ENCODE measurements at places on chromosomes 6 and 20. TPM values are rescaled to one million over a fixed set of nuclear protein-coding genes. Genes with fewer than 3 reads are reported as not detected.

- no peak for DNase-seq
These were observed 210.9 kb upstream of the TBX18 start for GRCh38 chr6:84975316-84975715.

SIRPB2 gene
- not detected for total RNA-seq

IL17F gene
- not detected for total RNA-seq

DNA sequence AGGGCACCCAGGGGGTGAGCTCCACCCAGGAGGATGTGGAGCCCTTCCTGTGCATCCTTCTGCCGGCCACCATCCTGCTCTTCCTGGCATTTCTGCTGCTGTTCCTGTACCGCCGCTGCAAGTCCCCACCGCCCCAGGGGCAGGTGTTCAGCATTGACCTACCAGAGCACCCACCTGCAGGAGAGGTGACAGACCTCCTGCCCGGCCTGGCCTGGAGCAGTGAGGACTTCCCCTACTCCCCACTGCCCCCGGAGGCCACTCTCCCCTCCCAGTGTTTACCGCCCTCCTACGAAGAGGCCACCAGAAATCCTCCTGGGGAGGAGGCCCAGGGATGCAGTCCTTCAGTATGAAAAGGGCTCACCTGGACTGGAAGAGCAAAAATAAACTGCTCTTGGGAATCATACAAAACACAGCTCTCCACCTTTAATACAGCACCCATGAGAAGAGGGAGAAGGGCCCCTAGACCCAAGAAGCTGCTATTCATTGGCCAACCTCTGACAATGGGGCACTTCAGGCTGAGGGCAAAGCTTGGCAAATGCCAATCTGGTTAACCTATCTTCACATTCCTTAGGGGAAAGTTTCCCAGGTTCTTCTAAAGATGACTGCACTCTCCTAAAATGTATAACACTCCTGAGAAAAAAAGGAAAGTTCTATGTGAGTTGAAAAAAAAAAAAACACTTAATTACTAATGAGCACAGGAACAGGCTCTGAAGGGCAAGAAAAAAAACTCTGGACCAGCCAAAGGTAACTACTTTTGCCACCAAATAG, 5.0 kb downstream of the SMIM28 start:
- no peak for DNase-seq

DNA sequence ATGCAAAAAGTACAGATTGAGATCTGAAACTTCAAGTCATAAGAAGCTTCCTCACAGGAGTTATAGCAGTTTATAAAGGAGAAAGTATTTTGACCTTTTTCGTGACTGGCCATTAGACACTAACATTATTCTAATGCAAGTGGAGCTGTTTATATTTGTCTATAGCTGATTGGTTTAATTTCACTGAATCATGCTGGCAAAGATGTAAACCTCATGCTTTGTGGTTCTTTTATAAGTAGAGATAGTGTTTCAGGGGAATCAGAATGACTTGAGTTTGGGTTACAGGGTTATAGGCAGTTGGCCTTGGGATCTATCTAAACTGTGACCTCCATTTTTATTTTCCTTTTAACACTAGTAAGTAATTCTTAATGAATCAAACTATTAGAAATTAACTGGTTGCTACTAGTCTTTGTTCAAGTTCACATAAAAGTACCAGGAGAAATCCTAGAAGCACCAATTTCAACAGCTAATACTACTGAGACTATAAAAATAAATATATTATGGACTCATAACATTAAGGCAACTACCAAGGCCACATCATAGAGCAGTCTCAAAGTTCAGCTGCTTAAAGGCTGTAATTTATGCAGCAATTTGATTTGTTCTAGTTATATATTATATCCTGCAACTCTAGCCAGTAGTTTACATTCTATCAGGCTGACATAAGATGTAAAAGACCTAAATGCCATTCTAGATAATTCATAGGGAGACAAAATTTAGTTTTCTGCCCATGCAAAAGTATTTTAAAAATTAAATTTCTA, 94.0 kb downstream of the RNGTT start:
- DNase-seq, result peak; percentile 18

DOK5 gene
- total RNA-seq, result 0.06 TPM

- peak; percentile 95 for DNase-seq
These were observed at the start of the genes MRPL14 and TMEM63B for GRCh38 chr6:44127186-44128019. Gene MRPL14, minus strand, starts transcription at chr6:44127452. Its CDS starts 10,841 bp downstream, at chr6:44116611. Gene TMEM63B, plus strand, starts transcription at chr6:44127554. Its CDS starts 7,031 bp downstream, at chr6:44134585.

DNA sequence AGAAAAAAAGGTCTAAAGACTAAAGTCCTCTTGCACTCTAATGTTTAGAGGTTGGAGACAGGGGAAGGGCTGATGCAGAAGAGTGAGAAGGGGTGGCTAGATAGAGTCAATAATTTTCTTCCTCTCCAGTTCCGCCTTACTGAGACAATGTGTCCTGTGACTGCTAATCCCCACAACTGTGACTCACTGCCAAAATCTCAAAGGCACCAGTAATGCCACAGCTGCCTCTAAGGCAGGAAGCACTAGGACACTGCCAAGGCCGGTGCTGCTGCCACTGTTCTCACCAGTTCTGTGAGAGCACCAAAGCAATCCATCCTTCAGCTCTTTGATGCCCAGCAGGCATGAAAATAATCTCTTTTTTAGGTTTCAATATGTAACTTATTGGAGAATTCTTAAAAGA, 701.9 kb upstream of the MAP3K7 start:
- DNase-seq, result no peak

SEL1L2 gene
- not detected for total RNA-seq

HUS1B gene
- 2.9 TPM for total RNA-seq

- DNase-seq, result no peak
These were observed 247.9 kb downstream of the ERMARD start for GRCh38 chr6:169999367-169999766.

GRCh38 chr6:94361304-94362060, 942.1 kb upstream of the EPHA7 start:
- no peak for DNase-seq

DNA sequence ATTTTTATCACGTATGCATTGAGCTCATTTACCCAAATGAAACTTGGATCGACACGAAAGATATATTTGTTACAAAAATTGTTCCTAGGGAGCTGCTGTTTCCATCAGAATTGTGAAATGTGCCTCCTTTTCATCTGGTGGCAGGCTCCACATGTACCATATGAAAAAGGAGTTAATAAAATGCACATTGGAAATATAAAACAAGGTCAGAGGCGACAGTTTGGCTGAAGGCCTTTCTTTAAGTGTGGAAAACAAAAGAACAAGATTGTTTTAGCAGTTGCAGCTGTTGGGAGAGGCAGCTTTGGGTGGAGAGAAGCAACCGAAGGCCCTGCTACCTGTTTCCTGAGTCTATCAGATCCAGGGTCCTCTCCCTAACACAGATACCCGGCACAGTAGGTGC, 334.5 kb upstream of the NT5E start:
- no peak for DNase-seq

Measured in Daoy (cell line).